Sigmoid colon (tissue), 7 donors: ENCODE measurements at places on chromosomes 13 and 19. TPM values are rescaled to one million over a fixed set of nuclear protein-coding genes. Genes with fewer than 3 reads are reported as not detected.
A peak's percentile ranks its signal among the peaks of the same experiment; 100 is the strongest.

GRCh38 chr19:44374789-44375188, 18.3 kb upstream of the ZNF112 start:
- no peaks in the 10 kb centered on the region for H3K36me3 ChIP-seq
- no peak for DNase-seq
- no peak overlapping the region for H3K27ac ChIP-seq
- no peak overlapping the region for H3K4me3 ChIP-seq

GRCh38 chr13:48567515-48568369, 34.9 kb upstream of the RCBTB2 start:
- no peak for DNase-seq
- H3K36me3 ChIP-seq = no peaks in the 10 kb centered on the region
- H3K27me3 ChIP-seq = no peaks in the 10 kb centered on the region

DNA sequence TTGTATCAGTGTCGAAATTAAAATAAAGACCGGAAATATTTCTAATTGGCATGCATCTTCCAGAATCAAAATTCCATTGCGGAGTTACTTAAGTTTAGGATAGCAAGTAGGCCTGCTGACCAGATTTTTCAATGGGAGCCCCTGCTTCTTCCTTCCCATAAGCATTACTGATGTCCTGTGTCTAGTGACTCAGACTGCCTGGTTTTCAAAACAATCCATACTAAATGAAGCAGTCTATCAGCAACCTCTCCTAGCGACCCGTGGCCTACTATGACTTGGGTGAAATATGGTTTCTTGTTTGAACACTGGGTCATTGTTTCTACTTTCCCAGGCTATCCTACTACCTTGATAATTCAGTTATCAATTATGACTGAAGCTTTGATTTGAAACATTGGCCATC, 571.6 kb downstream of the TBC1D4 start:
- no peaks in the 10 kb centered on the region for H3K27me3 ChIP-seq
- no peaks in the 10 kb centered on the region for H3K4me1 ChIP-seq
- H3K27ac ChIP-seq = no peak overlapping the region
- DNase-seq = no peak

GRCh38 chr19:35431145-35431807, 16.8 kb upstream of the FFAR2 start:
- peaks cover 7% of the 10 kb centered on the region for H3K4me1 ChIP-seq
- no peak overlapping the region for H3K27ac ChIP-seq
- no peaks in the 10 kb centered on the region for H3K36me3 ChIP-seq
- DNase-seq = no peak
- H3K27me3 ChIP-seq = peaks cover 7% of the 10 kb centered on the region

DNA sequence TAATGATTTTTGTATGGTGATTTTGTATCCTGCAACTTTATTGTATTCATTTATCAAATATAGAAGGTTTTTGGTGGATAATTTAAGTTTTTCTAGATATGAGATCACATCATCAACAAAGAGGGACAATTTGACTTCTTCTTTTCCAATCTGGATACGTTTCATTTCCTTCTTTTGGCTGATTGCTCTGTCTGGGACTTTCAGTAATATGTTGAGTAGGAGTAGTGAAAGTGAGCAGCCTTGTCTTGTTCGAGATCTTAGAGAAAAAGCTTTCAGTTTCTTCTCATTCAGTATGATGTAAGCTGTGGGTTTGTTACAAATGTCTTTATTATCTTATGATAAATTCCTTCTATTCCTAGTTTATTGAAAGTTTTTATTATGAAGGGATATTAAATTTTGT, 352.0 kb upstream of the DACH1 start:
- H3K27ac ChIP-seq = no peak overlapping the region
- DNase-seq = no peak
- no peak overlapping the region for H3K4me3 ChIP-seq
- no peaks in the 10 kb centered on the region for H3K4me1 ChIP-seq

DNA sequence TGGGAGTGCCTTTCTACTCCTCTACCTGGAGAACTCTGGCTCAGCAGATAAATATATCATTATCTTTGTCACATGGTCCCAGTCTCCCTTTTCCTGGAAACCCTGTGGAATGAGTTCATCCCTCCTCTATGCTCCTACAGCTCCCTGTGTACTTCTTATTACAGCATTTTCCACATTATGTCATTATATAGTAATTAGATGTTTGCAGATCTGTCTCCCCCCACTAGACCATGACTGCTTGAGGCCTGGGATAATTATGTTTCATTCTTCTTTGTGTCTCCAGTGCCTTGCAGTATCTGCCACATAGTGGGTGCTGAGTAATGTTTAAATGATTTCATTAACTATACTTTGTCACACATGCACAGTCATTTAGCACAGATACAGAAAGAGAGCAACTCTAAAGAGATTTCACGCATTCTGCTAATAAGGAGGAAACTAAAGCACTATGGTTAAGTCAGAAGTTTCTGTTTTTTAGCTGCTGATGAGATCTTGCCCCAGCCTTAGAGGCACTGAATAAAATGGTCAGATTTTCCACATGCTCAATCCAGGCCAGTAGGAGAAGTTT, 66.1 kb upstream of the DIAPH3 start:
- H3K4me3 ChIP-seq = no peak overlapping the region
- H3K27ac ChIP-seq = no peak overlapping the region
- no peak for DNase-seq
- no peaks in the 10 kb centered on the region for H3K36me3 ChIP-seq

DNA sequence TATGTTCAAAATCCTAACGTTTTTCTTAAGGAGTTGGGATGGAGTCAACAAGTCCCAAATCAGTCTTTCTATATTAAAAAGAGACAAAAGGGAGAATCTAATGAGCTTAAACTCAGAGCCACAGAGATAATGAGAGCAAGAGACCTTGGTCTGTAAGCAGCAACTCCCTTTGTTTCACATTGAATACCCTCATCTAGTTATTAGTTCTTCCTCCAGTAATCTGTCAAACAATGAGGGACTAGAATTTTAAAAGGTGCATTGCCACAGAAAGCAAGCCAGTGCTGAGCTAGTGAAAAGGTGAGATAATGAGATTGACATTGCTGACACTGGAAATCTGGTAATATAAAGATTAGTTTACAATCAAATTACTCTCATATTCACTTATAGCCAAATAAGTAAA, 718.6 kb downstream of the DACH1 start:
- H3K4me1 ChIP-seq = no peaks in the 10 kb centered on the region
- H3K4me3 ChIP-seq = no peak overlapping the region
- H3K27ac ChIP-seq = no peak overlapping the region
- H3K27me3 ChIP-seq = no peaks in the 10 kb centered on the region
- no peak for DNase-seq

- H3K4me3 ChIP-seq = no peak overlapping the region
- no peaks in the 10 kb centered on the region for H3K4me1 ChIP-seq
- DNase-seq = no peak
- H3K36me3 ChIP-seq = no peaks in the 10 kb centered on the region
- no peak overlapping the region for H3K27ac ChIP-seq
- H3K27me3 ChIP-seq = no peaks in the 10 kb centered on the region
Observed at GRCh38 chr13:91664039-91664438, 265.6 kb downstream of the GPC5 start.

LILRA1 gene
- total RNA-seq = 0.71 TPM

DNA sequence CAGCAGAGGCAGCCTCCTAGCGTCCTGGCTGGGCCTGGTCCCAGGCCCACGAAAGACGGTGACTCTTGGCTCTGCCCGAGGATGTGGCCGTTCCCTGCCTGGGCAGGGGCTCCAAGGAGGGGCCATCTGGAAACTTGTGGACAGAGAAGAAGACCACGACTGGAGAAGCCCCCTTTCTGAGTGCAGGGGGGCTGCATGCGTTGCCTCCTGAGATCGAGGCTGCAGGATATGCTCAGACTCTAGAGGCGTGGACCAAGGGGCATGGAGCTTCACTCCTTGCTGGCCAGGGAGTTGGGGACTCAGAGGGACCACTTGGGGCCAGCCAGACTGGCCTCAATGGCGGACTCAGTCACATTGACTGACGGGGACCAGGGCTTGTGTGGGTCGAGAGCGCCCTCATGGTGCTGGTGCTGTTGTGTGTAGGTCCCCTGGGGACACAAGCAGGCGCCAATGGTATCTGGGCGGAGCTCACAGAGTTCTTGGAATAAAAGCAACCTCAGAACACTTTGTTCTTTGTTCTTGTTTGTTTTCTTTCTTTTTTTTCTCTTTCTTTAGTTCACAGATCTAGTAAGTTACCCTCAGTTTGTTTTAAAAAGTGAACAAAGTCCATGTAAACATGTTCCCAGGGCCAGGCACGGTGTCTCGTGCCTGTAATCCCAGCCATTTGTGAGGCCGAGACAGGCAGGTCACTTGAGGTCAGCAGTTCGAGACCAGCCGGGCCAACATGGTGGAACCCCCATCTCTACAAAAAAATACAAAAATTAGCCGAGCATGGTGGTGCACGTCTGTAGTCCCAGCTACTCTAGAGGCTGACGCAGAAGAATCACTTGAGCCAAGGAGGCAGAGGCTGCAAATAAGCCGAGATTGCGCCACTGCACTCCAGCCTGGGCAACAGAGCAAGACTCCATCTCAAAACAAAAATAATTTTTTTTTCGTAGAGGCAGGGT, 10.2 kb downstream of the ANGPTL4 start:
- H3K36me3 ChIP-seq = peaks cover 6% of the 10 kb centered on the region
- no peak overlapping the region for H3K4me3 ChIP-seq
- H3K27ac ChIP-seq = no peak overlapping the region
- H3K27me3 ChIP-seq = no peaks in the 10 kb centered on the region
- peak; percentile 72 for DNase-seq

DNA sequence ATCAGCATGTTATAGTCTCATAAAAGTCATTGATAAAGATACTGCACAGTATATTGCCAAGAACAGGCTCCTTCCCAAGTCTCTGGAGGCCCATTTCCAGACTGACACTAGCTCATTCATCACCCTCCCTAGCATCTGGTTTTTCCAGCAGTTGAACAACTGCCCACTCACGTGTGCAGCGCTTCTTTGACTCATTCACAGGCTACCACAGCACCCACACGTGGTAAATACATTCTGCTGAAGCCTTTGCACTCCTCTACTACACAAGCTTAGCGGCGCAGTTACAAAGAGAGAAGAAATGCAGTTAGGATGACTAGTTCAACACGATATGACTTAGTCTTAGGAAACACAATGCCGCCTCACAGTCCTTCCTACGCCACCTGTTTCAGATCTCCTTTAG, 87.7 kb downstream of the DOCK9 start:
- peak overlapping the region; percentile 31 for H3K27ac ChIP-seq
- peaks cover 9% of the 10 kb centered on the region for H3K4me1 ChIP-seq
- no peak overlapping the region for H3K4me3 ChIP-seq
- no peaks in the 10 kb centered on the region for H3K36me3 ChIP-seq

GRCh38 chr19:38979812-38980211, 4.3 kb upstream of the FBXO17 start:
- H3K27ac ChIP-seq = no peak overlapping the region
- no peaks in the 10 kb centered on the region for H3K36me3 ChIP-seq
- no peak for DNase-seq
- H3K4me3 ChIP-seq = no peak overlapping the region
- no peaks in the 10 kb centered on the region for H3K27me3 ChIP-seq

DNA sequence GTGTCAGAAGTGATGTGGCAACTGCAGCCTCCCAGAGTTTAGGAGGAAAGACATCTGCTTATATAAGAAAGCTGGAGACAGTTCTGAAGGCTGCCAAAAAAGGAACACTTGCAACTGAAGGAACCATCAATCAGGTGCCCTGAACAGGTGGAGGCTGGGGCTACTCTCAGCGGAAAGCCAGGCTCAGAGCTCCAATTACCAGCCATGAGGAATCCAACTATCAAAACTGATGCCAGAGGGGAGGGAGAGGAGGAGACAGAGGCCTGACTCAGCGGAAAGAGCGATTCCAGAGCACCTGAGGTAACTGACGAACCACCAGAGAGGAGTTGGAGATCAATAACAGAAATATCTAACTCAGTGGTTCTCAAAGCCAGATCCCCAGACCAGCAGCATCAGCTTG, 24.3 kb downstream of the LEUTX start:
- no peak for DNase-seq
- peaks cover 22% of the 10 kb centered on the region for H3K27me3 ChIP-seq
- no peaks in the 10 kb centered on the region for H3K36me3 ChIP-seq
- H3K4me1 ChIP-seq = no peaks in the 10 kb centered on the region
- no peak overlapping the region for H3K4me3 ChIP-seq
